ENCODE measurements at places on chromosomes 4 and X.

DNA sequence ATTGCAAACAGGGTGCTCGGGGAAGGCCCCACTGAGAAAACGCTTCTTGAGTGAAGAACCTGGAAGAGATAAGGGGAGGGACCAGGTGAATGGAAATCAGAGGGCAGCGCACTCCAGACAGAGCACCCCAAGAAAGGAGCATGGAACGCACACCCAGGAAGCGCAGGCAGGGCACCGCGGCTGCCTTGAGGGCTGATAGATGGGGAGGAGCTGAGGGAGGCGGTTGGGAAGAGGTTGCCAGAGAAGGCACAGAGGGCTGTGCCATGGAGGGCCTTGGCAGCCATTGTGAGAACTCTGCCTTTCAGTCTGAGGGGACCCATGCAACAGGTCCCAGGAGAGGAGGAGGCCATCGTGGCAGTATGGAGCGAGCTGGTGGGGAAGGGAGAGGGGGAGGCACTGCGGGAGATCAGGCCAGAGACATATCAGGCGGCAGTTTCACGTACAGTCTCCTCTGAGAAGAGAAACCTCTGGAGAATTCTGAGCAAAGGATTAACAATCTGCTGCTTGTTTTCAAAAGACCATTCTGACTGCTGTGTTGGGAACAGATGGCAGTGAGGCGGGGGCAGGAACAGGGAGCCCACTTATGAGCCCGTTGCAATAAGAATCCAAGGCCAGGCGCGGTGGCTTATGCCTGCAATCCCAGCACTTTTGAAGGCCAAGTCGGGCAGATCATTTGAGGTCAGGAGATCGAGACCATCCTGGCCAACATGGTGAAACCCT, 83.7 kb downstream of the PCYT1B start:
- DNase-seq, result no peak

DNA sequence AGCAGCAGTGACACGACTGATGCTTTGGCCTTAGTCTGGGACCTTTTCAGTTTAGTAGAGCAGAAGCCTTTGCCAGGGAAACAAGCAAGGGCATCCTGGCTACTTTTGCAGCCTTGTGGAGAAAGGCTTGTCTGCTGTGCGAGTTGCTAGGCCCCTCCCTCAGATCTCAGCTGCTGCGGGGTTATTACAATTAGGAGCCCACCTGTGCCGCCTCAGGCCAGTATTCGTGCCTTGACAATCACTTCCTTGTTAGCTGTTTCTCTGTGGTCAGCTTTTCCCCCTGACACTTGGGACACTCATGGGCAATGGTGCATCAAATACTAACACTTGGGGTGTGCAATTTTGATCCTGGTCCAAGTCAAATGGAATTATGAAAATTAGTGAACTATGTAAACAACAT, 67.9 kb downstream of the SH2D1A start:
- no peak for DNase-seq

DNA sequence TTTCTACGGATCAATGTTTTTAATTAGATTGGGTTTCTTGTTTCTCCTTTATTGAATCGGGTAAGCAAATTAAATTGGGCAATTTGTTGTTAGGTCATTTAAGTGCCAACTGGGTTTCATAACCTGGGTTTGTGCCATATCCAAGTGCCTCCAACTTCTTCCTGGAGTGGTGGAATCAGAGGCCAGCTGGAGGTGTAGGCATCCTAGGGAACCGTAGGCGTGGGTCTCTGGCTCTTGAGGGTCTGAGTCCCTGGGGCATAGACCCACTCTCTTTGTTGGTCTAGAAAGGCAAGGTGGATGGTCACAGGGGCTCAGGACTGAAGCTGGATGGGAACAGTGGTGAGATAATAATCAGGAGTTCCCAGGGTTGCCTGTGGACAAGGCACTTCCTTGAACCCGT, 18.3 kb downstream of the CNGA2 start:
- no peak for DNase-seq

GRCh38 chr4:38162240-38162784, 202.1 kb downstream of the PTTG2 start:
- DNase-seq, result peak; percentile 54

DNA sequence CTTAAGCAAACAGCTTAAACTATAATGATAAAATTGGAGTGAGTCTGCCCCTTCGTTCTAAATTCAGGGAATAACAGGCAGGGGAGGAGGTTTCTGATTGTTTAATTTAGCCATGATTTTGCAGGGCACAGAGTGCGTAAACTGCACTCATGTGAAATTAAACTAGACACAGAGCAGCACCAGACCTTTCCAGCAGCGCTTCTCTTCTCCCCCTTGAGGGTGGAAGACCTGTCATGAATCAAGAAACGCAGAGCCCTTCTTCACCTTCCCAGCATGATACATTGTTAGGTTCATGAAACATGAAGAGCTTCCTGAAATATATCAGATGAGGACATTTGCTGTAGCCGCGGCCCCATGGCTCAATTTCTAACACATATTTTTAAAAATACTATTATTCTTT, 63.1 kb downstream of the FAM114A1 start:
- no peak for DNase-seq

GRCh38 chrX:125810856-125811255, 355.2 kb downstream of the DCAF12L2 start:
- no peak for DNase-seq

DNA sequence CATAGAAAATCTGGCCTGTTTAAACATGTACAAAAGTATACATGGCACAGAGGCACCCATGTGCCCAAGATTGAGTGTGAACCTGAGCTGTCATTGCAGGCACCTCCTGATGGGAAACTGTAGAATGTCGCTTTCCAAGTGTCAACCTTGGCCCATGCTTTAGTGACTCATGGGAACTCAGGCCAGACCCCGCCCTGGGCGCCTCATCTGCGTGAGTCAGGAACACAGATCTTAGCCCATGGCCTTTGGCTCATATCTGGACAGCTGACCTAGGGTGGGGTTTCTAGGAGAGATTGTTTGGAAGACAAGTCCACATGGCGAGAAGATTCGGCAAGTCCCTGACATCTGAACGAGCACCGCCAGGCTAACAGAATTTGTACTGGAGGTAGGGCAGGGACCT, 50.0 kb downstream of the CYTL1 start:
- no peak for DNase-seq

DNA sequence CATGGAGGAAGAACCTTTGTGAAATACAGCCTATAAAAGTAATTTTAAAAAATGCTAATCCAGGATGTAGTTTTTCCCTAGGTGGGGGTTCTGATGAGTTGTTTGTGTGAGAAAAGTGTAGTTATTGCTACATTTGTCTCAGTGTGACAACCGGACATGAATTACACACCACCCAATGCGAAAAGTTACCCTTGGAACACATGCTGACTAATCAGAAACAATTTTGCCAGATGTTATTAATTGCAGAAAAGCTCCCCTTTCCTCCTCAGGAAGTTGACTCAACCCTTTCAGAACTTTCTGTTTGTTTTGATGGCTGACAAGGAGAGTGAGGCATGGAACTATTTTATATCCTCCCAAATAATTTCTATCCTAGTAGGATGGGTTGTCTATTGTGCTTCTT, 38.1 kb upstream of the EDA2R start:
- no peak for DNase-seq

DNA sequence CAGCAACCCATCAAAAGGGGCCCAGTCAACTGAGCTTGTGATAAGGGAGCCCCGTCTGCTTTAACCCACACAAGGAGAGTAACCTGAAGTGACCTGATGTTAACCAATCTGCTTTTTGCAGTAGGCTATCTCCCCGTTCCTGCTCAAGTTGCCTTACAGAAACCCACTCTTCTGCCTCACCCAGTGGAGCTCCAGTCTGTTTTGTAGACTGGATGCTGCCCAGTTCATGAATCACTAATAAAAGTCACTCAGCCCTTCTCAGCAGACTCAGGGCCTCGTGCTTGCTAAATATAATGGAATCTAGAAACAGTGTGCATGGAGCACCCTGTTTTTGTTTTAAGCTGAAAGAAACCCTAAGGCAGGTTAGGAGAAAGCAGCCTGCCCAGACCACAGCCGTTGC, 312.3 kb downstream of the FBXW7 start:
- DNase-seq, result no peak

GRCh38 chr4:38923746-38924145, 56.1 kb downstream of the FAM114A1 start:
- DNase-seq, result no peak

DNA sequence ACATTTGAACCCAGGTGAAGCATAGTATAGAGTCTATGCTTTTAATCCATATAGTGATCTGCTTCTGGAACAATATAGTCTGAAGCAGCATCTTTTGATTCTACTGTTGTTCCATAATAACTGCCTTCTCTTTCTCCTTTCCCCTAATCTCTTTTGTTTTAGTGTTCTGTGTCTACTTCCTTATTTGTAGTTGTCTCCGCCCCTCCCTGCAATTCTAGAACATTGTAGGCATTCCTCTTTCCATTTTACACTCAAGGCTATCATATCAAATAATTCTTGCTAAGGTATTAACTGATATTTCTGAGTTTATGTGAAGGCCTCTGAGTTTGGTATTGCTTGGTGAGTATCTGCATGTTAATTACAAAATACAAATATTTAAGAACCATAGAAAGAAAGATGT, 11.6 kb downstream of the BLTP1 start:
- DNase-seq, result no peak

- no peak for DNase-seq
Measured at GRCh38 chrX:134622056-134622812, 36.0 kb downstream of the PLAC1 start.

DNA sequence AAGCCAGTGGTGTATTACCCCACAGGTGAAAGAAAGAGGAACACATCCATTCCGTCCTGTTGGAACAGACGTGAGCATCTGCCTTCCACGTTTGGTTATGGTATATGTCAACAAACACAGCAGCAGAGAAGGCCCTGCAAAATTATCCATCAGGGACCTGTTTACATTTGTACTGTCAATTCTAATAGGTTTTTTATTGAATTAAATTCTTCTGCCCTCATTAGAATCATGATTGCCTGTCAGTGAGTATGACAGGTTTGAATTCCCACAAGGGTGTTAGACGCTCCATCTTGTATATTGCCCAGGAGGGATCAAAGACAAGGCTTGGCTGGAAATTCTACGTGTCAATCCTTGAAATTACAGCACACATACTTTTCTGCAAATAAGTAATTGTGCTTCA, 339.9 kb upstream of the NOCT start:
- no peak for DNase-seq

- DNase-seq, result no peak
Measured at GRCh38 chrX:71573590-71573989, 4.6 kb upstream of the GCNA start.

- no peak for DNase-seq
Measured at GRCh38 chr4:1566838-1567518, 117.1 kb downstream of the FAM53A start.

DNA sequence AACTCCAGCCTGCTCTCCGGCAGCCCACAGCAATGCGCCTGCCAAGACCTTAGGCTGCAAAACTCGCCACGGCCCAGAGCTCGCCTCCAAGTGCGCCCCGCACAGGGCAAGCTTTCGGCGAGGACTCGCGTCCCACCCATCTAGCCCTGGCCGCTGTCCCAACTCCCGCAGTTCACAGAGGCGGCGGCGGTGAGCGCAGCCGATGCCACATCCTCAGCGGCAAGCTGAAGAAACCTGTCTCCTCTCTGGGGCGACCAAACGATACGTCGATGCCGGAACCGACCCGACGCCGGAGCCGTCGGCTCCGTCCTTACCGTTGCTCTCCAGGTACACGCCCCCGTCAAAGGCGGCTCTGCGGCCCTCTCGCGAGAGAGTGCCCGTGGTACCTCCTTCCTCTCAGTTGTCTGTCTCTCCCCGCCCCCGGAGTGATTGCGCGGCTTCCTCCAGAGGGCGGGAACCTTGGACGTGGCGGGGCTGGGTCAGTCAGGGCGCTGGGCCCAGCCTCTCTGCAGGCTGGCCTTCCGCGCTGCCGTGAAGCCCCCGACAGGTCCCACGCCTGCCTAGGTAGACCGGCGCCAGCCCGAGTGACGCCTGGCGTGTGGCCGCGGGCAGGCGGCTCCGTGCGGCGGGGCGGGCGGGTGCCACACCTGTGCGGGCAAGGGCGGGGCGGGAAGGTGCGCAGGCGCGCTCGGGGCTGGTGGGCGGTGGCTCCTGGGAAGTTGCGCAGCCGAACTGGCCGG, 380 bp upstream of the RAB33B start:
- DNase-seq, result peak; percentile 93

DNA sequence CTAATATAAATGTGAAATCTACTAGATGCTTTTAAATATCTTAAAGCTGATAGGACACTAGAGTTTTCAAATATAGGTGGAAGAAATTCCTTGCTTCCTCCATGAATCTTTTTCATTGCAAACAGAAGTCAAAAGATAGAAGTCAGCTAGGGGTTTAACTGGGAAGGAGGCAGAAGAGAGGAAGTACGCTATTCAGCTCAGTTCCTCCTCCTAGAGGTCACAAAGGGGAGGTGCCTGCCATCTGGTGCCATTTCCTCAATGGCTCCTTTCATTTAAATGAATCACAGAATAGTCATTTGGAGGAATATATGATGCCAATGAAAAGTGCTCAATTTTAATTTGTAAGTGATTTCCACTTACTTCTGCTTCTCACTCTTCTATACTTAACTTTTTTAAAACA, 8.5 kb downstream of the COL25A1 start:
- no peak for DNase-seq

- DNase-seq, result no peak
Measured at GRCh38 chr4:153142700-153143438, 61.4 kb upstream of the TRIM2 start.

DNA sequence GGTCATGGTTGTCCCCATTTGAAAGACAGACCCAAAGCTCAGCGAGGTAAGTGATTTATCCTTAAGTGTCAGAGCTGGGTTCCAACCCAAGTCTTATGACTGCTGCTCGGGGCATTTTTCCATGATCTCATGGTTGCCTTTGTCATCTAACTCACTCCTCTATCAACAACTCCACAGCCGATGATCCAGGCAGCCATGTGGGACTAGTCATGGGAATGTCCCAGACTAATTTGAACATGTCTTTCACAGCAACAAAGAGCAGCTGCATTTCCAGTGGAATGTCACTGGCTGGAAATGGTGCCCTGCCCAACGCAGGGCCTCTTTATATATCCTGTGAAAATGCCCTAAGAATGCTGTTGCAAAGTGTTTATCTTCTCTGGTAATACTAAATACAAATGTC, 284.8 kb upstream of the PPARGC1A start:
- DNase-seq, result no peak

DNA sequence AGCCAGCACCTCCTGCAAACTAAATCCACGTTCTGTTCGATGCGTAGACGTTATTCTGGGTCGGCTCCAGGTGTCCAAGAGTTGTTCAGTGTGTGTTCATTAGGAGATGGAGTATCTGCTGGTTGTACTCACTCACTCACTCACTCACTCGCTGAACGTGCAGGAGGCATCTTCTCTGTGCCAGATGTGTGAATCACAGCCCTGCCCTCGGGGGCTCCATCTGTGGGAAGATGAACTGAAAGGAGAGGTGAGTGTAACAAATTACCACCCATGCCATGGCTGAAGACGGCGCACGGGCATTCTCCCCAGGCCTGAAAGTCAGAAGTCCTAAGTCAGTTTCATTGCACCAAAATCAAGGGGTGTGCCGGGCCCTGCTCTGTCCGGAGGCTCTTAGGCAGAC, 16.1 kb downstream of the NSG1 start:
- DNase-seq, result no peak

- DNase-seq, result no peak
Measured at GRCh38 chr4:61251129-61251528, 51.0 kb downstream of the ADGRL3 start.

GRCh38 chr4:110059556-110060191, 138.7 kb downstream of the ELOVL6 start:
- DNase-seq, result no peak

GRCh38 chr4:77284036-77284435, 127.0 kb downstream of the CCNG2 start:
- no peak for DNase-seq
